ENCODE measurements at places on chromosomes 13 and 19.

- H3K27me3 ChIP-seq = no peaks in the 10 kb centered on the region
- DNase-seq = peak; percentile 78
- peaks cover 57% of the 10 kb centered on the region for H3K4me1 ChIP-seq
- peak within 1 kb of the TSS; percentile 86 for H3K4me3 ChIP-seq
- no peaks in the 10 kb centered on the region for H3K36me3 ChIP-seq
- peak within 1 kb of the TSS; percentile 94 for H3K27ac ChIP-seq
Observed at GRCh38 chr13:27171244-27171826, at the start of gene USP12. Gene USP12 (minus strand): TSS chr13:27171811. CDS start chr13:27171639, 172 bp downstream.

DNA sequence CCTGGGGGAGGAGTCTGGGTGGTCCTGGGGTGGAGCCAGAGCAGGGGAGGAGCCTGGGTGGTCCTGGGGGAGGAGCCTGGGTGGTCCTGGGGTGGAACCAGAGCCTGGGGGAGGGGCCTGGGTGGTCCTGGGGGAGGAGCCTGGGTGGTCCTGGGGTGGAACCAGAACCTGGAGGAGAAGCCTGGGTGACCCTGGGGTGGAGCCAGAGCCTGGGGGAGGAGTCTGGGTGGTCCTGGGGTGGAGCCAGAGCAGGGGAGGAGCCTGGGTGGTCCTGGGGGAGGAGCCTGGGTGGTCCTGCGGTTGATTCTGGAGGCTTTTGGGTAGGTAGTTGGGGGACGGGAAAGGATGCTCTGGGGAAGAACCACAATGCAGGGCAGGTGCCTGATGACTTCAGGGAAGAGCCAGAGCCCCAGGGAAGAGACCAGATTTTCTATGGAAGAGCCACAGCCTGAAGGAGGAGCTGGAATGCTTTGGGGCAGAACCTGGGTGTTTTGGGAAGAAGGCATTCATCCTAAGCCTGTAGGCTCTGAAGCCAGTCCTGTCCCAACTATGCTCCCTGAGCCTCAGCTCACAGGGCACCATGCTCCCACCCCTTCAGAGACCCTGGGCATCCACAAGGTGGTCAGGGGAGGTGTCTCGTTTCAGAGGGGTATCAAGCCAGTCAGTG, 15.0 kb downstream of the MRPS12 start:
- no peak overlapping the region for H3K27ac ChIP-seq
- H3K27me3 ChIP-seq = no peaks in the 10 kb centered on the region
- no peak for DNase-seq
- H3K36me3 ChIP-seq = peaks cover 21% of the 10 kb centered on the region
- H3K4me1 ChIP-seq = peaks cover 7% of the 10 kb centered on the region
- H3K4me3 ChIP-seq = no peak overlapping the region

GRCh38 chr13:22055259-22055658, 384.4 kb downstream of the FGF9 start:
- H3K4me3 ChIP-seq = no peak overlapping the region
- DNase-seq = no peak
- H3K4me1 ChIP-seq = no peaks in the 10 kb centered on the region
- H3K36me3 ChIP-seq = no peaks in the 10 kb centered on the region
- H3K27me3 ChIP-seq = no peaks in the 10 kb centered on the region

DNA sequence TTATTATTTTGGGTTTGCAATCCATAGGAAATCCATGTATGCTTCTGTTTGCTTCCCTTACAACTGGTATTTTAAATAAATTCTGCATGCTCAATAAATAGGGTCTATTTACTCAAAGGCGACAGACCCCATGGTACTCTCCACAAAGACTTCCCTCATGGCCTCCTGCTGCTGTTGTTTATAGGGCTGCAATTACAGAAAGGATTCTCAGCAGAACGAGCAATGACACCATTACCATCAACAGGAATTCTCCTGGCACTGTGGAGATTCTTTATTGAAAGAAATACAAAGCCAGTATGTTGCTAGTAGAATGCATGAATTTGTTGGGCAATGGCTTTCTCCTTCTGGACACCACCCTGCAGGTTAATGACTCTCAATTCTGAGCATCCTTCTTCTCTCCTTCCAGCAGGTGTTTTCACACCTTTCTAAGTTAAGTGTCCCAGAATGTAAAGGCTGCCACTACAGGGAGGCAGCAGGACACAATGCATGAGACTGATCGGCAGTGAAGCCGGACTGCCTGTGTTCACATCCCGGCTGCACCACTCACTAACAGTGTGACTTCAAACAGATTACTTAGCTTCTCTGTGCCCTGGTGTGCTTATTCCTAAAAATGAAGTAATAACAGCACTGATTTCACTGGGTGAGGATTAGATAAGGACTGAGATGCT, 360.2 kb downstream of the DNAJC15 start:
- H3K4me3 ChIP-seq = no peak overlapping the region
- H3K4me1 ChIP-seq = peaks cover 9% of the 10 kb centered on the region
- H3K27me3 ChIP-seq = no peaks in the 10 kb centered on the region
- no peaks in the 10 kb centered on the region for H3K36me3 ChIP-seq
- no peak for DNase-seq

- no peak for DNase-seq
- H3K4me3 ChIP-seq = no peak overlapping the region
- no peaks in the 10 kb centered on the region for H3K4me1 ChIP-seq
- H3K36me3 ChIP-seq = no peaks in the 10 kb centered on the region
Observed at GRCh38 chr19:31402529-31403316, 53.5 kb upstream of the TSHZ3 start.

DNA sequence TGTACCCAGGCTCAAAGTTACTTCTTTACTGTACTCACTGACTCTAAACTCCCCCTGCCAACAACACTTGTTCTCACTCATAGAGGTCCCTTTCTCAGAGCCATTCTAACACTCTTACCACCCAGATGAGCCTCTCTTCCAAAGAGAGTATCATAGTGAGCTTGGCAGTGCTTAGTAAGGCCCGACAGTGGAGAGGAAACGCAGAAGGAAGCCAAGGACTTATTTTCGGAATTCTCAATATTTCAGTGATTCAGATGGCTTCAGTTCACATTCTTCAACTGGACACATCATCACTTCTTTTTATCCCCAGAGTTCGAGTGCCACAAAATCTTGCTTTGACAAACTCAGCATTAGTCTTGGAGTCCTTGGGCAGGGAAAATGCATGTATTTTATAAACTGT, 285.9 kb downstream of the DNAJC15 start:
- H3K27ac ChIP-seq = no peak overlapping the region
- no peak for DNase-seq
- no peak overlapping the region for H3K4me3 ChIP-seq
- H3K4me1 ChIP-seq = peaks cover 15% of the 10 kb centered on the region

All from suprapubic skin (tissue), 4 donors.